ENCODE measurements at places on chromosomes 5 and 9.

DNA sequence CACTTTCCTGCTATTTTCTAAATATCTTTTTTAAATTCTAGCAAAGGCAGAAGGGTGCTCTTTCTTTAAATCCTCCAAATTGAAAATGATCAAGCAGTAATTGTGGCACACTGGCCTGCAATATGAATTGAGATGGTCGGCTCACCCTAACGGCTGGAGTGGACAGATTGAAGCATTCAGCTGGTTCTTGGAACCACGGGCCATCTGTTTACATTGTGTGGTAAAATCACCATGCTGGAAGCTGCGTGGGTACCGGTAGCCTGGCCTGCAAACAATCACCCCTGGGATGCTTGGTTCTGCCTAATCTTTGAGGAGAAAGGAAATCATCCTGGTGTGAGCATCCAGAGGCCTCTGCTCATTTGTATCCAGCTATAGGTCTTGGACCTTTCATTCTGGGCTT is 289.3 kb downstream of the ZNF608 start:
- no peak for DNase-seq

DNA sequence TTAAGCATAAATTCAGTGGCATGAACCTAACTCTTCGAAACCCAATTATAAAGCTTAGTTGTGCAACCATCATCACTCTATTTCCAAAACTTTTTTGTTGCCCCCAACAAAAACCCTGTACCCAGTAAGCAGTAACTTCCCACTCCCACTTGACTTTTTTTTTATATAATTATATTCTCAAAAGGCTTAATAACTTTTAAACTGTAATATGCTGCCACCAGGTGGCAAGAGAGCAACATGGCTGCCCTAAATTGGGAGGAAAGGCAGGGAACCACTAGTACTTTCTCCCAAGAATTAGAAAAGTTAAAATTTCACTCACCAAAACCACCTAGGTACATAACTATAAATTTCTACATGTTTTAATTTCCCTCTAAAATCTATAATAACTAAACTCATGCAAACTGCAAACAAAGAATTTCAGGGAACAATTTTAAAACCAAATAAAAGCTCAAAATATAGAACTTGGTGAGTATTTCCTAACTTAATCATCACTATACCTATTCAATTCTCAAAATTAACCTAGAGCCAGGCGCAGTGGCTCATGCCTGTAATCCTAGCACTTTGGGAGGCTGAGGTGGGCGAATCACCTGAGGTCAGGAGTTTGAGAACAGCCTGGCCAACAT is 50.2 kb upstream of the RNF38 start:
- peak; percentile 5 for DNase-seq

DNA sequence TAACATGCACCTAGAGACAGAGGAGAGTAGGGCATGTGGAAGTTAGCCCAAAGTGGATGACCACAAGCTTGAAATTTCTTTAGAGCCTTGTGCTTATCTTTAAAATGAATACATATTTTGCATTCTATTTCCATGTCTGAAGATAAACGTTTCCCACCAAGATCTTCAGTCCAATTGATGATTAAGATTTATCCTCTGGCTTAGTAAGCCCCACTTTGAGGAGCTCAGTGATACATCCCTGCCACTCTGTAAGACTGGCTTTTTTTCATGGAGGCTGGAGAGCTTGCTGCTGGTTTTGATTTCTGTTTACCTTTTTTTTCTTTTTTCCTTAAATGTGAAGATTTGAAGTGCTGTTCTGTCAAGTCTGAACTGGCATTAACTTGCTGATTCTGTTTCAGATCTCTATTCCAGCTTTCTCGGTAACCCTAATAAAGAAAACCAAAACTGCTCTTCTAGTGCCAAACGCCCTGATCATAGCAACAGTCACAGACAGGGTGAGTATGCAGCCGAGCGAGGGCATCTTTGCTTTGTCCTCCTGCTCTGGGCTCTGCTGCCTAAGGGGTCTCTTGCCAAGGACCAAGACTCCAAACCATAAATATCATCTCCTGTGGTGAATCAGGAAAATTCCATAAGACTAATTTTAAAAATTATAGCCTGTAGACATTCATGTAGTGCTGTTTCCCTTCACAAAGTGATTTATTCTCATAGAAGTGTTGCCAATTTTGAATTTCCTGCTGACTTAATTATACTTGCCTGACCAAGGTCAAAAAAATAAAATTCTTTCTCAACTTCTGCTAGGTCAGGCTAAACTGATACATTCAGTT is 54.3 kb downstream of the GRAMD2B start:
- no peak for DNase-seq

DNA sequence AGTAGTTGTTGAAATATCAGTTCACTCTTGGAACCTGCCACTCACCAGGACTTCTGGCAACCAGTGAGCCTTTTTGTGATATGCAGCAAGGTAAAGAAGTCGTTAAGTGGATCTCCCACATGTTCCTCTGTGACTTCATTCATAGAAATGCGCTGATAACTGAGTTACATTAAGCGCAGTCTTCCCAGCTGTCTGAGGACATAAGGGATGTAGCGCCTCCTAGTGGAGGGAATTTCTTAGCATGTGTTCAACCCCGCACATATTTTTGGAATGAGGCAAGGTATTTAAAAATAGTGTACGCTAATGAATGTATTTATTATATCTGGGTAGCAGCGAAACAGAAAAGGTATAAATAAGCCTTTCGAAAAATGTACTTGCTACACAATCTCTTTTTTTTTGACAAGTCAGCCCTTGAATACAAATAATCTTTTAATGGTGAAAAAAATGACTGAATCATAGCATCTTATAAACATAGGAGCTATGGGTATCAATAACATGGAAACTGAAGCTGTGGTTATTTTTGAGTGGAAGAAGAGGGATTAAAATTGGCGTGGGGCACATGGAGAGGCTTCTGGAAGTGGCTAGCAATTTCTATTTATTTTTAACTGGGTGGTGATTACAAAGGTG is 38.0 kb downstream of the PALM2AKAP2 start:
- peak; percentile 93 for DNase-seq

GRCh38 chr5:8457187-8458037 is 588.5 kb downstream of the MTRR start:
- peak; percentile 97 for DNase-seq

DNA sequence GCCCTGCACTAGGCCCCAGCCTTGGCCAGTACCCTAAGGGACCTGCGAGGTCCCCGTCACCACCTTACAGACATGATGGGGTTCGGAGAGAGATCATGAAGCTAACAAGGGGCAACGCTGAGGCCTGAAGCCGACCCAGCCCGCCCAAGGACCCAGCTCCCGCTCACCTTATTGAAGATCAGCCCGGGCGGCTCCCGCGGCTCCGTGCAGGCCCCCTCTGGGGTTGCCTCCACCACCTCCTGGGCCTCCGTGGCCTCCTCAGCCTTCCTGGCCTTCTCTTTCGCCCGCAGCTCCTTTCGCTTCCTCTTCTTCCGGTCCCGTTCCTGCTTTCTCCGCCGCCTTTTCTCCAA is 3.6 kb downstream of the SURF6 start:
- DNase-seq = no peak

DNA sequence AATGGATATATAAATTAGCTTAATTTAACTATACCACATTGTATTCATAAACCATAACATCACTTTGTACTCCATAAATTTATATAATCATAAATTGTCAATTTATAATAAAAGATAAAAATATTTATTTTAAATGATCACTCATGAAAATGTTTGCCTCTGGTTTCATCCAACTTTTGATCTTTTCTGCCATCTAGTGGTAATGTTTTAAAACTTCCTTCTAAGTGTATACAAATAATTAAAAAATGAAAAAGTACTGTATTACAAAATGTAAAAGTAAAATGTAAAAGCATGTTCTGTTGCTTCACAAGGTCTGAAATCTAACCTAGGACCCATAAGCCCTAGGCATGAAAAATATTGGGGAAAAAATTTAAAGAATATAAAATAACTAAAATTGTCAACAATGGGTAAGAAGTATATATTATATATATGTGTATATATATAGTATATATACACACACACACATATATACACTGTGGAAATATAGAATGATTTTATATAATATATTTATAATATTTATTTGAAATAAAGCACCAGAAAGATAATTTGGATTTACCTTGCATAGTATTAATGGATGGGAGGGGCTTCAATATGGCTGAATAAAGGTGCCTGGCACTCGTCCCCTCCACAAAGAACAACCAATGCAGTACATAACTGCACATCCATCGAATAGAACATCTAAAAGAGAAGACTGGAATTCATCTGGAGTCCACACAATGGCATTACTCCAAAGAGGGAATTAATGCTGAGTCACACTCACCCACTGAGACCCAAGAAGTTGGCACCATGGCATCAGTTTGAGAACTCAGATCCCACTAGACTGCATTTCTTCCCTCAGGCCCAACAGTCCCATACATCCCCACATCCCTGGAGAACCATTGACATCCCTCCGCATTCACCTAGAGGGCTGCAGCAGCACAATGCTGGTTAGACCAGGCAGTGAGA is 32.5 kb downstream of the ANXA1 start:
- DNase-seq = peak; percentile 13

GRCh38 chr5:142474431-142475094 is 149.7 kb upstream of the SPRY4 start:
- DNase-seq = no peak

DNA sequence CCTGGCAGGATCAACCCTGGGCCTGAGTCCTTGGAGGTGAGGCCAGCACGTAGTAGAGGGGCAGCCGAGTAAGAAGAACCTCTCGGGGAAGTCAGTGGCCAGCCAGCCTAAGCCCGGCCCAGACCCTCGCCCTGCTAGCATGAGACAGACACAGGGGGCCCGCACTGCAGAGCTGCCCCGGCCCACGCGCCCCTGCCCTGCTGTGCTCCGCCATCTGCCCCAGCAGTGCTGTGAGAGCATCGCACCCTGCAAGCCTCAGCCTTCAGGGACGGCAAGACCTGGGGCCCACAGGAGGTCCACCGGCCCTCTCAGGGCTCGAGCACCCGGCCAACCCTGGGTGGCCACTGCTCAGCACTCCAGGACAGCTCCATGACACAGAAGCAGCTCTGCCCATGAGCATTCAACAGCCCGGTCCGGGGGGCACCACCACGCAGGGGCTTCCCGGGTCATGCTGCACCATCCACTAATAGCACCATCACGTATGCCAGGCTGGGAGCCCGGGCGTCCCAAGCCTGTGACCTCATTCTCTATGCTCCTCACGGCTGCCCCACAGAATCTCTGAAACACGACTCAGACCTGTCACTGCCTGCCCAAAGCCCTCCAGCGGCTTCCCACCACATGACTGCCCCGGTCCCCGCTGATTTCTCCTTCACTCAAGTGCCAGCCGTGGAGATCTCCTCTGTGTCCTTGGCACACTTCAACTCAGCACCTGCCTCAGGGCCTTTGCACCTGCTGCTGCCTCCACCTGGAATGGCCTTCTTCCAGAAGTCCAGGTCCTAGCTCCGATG is 38.1 kb downstream of the ADAMTS2 start:
- DNase-seq = no peak

DNA sequence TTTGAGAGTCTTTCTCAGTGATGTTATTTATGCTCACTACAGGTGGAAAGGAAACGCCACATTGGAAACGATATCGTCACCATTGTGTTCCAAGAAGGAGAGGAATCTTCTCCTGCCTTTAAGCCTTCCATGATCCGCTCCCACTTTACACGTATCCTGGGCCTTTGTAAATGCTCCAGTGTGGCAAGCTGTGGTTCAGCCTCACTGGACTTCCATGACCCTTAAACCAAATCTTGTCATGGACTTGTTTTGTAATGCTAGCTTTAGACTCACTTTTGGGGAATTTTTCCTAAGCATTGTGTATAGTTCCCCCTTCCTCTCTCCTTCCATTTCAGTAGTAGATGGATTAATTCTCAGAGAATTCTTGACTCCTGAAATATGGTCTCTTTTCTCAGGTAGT is 60.9 kb upstream of the SLC2A8 start:
- no peak for DNase-seq

GRCh38 chr9:32384364-32385151 is at the start of gene ACO1:
Gene ACO1 (plus strand): TSS chr9:32384643. CDS start chr9:32405507, 20,864 bp downstream.
- DNase-seq = peak; percentile 36

DNA sequence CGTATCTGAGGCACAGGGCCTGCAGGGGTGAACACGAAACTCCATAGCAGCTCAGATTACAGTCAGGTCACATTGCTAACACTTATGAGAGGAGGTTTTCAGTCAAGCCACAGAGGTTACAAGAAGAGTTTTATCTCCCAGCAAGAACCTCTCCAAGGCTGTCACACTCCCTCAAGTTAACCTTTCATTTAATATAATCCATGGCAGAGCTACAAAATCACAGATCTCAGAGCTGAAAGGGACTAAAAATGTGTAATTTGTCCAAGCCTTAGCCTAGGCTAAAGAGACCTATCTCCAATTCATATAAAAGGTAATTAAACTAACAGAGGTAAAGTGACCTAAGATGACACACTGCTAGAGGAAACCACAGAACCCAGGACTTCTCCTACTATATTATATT is 57.2 kb downstream of the MLANA start:
- DNase-seq = no peak

- no peak for DNase-seq
These were observed 6.8 kb upstream of the IL7R start for GRCh38 chr5:35849860-35850259.

GRCh38 chr9:22392523-22392922 is 54.1 kb upstream of the DMRTA1 start:
- DNase-seq = no peak

GRCh38 chr9:133999851-134000265 is 7.7 kb upstream of the VAV2 start:
- DNase-seq = no peak

DNA sequence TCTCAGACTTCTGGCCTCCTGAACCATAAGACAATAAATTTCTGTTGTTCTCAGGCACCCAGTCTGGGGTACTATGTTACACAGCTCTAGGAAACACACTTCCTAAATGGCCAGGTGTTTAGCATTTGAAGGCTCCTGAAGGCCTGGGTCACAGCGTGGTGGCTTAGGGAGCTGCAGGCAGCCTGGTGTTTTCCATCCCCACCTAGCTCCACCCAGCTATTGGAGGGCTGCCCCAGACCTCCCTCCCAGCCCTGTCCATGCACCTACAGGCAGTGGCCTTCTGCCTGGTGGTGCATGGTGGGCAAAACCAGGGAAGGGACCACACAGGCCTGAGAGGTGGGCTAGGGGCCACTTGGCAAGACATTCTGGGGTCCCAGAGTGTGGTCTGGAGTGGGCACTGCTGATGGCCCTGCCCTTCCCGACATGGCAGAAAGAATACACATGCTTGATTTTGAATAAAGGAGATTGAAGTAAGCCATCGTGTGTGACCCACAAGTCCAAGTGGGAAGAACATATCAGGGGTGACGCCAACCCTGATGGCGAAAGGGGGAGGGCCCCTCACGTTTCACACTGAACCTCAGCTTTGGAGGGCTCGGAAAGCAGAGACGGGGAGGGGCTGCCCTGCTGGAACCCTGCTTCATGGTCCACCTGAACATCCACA is 1.3 kb upstream of the SUSD3 start:
- no peak for DNase-seq

DNA sequence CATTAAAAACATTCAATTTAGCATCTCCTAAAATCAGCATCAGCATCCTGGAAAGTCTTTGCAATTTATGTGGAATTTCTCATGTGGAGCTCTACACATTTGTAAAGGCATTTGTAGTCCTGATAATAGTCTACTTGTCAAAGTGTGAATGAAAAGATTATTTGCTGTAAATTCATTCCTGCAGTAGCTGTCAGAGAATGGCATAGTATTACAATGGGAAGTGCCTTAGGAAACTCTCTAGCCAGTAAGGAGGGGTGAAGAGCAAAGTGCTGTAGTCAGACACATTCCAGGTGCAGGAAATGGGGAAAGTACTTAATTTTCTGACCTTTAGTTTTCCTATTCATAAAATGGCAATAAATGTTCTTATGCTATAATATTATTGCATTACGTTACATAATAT is 627.9 kb downstream of the KCTD16 start:
- DNase-seq = no peak

GRCh38 chr5:54988817-54989216 is 3.4 kb upstream of the ESM1 start:
- no peak for DNase-seq

GRCh38 chr5:177453852-177454396 is 7.3 kb downstream of the PRR7 start:
- DNase-seq = no peak

Measured in fibroblast of skin of left biceps (primary cell).